Natural killer cell treated with Interleukin-12 subunit alpha and Interleukin-12 subunit beta and Interleukin-15 and Interleukin-18, amount 100 ng/mL, for 72 hours (primary cell): ENCODE measurements at places on chromosomes 5 and 9.

DNA sequence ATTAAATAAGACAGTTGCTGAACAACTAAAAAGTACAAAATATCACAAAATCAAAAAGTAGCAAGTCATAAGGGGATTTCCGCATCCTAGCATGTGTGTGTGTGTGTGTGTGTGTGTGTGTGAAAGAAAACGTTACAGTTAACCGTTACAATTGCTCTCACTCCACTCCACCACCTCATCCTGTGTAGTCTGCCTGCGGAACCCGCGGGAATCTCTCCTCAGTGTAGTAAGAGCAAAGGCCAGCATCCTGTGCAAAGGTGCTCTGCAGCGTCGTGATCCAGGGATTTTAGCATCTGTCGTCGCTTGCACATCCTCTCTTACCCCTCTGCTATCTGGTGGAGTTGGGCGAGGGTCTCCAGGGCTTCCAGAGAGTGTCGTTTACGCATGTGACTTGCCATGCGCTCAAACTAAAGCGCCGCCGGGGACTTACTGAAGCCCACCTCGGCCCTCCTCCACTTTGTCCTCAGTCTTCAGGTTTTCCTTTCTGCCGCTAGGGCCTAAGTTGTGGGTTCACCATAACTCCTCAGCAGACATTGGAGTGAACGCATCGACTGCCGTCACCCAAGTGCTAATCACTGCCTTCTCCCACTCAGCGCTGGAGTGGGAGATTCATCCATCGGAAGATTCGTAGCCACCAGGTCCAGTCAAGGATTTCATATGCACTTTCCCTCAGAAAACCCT is 3.9 kb downstream of the CDKN2B start:
- peaks cover 18% of the 10 kb centered on the region for H3K4me1 ChIP-seq
- peaks cover 8% of the 10 kb centered on the region for H3K36me3 ChIP-seq
- peak overlapping the region; percentile 37 for H3K4me3 ChIP-seq
- DNase-seq: no peak

DNA sequence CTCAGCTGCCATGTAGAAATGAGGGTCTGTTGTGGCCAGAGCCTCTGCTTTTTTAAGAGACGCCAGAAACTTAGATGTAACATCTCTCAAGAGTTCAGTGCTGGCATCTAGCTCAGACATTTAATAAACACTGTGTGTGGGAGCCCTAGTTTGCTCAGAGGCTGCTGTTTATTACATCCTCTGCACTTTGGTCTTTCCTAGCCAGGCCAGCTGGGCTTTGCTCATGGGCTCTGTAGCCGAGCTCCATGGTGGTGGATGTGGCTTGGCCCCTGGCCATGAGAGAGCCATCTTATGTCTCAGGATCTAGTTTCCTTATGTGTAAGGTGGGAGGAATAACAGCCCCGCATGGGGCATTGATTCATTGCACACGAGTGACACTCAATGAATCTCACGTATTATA is 30.0 kb downstream of the ARHGEF37 start:
- DNase-seq: no peak
- peaks cover 8% of the 10 kb centered on the region for H3K4me1 ChIP-seq
- no peaks in the 10 kb centered on the region for H3K27me3 ChIP-seq
- no peak overlapping the region for H3K4me3 ChIP-seq

GRCh38 chr5:166349046-166349445 is 1942.4 kb upstream of the WWC1 start:
- no peaks in the 10 kb centered on the region for H3K27me3 ChIP-seq
- no peak overlapping the region for H3K27ac ChIP-seq
- DNase-seq: no peak
- H3K36me3 ChIP-seq: no peaks in the 10 kb centered on the region
- H3K4me1 ChIP-seq: no peaks in the 10 kb centered on the region
- no peak overlapping the region for H3K4me3 ChIP-seq

GRCh38 chr5:96821260-96821916 is 13.6 kb upstream of the ERAP1 start:
- no peak for DNase-seq
- H3K4me3 ChIP-seq: no peak overlapping the region
- H3K27ac ChIP-seq: no peak overlapping the region

- no peaks in the 10 kb centered on the region for H3K27me3 ChIP-seq
- H3K4me1 ChIP-seq: no peaks in the 10 kb centered on the region
- DNase-seq: no peak
Observed at GRCh38 chr5:60339691-60340201, 360.2 kb downstream of the DEPDC1B start.

GRCh38 chr5:165521816-165522610 is 2016.6 kb downstream of the MAT2B start:
- H3K27me3 ChIP-seq: no peaks in the 10 kb centered on the region
- H3K4me1 ChIP-seq: no peaks in the 10 kb centered on the region
- no peaks in the 10 kb centered on the region for H3K36me3 ChIP-seq
- no peak overlapping the region for H3K4me3 ChIP-seq
- DNase-seq: no peak
- H3K27ac ChIP-seq: no peak overlapping the region
